D721Med (cell line): ENCODE measurements at places on chromosomes 13 and 19.

DNA sequence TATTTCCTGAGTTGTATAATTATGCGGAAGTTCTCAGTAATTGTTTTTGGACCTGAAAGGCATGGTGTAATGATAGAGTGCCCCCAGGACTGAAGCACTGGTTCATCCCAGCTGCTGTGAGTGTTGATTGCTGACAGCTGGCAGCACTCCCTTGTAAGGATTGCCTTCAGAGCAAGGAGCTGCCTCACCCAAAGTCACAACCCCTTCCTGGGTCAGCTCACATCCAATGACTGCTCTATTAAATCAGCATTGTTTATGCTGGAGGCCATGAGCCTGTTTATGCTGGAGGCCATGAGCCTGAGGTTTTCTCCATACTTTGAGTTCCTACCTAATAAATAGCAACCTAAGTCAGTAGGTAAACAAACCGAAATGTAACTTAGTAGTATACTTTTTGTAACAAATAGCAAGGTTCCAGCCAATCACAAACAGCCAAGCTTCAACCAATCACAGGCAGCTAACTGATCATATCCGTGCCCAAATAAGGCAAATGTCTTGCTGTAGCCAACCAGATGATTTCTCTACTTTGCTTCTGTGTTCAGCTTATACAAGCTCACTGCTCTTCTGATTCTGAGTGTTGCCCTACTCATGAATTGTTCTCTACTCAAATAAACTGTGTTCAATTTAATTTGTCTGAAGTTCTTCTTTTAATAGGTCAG is 11.7 kb upstream of the SPACA6 start:
- DNase-seq: no peak

DNA sequence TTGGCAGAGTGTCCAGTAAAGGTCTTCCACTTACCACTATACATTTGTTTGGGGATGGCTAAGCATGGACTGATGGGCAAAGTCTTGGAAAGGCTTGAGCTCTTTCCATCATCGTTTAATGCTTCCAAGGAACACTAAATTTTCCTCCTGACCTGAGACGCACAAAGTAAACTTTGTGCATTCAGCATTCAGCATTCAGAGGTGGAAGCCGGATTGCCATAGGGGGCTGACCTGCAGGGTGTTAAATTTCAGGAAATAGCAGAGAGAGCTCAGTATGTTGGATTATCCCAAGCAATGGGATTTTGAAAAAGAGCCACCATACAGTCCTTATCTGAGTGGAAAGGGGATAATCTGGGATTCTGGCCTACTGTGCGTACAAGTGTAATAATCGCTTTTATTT is 14.0 kb downstream of the ZNF552 start:
- DNase-seq: no peak

DNA sequence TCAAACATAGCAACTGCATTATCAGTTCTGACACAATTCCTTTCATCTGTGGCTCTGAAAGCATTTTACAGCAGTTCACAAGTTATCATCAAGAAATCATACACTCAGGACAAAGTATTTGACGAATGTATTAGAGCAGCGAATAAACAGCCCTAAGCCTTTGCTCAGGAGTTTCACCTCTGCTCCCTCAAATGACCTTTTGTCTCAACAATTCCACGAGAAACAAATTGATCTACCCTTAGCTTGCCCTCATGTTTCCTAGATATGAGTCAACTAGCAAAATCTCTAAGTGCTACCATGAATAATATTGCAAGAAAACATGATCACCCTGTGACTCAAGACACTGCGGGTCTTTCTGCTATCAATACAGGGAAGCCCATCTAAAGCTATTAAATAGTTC is 396.1 kb downstream of the EFNB2 start:
- DNase-seq: no peak

DNA sequence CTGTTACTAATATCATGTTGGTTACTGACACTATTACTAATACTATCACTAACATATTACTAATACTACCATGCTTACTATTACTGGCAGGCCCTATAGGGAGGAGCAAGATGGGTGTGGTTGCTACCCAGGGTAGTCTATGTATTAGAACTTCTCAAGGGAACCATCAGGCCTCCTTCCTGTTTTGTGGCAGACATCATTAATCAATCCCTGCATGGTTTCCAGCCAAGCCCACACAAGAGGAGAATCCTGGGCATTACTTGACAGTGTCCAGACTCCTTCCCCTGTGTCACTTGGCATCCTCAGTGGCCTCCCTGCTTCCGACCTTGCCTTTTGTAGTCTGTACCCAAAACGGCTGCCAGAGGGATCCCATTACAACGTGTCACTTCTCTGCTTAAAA is 8.9 kb downstream of the HAS1 start:
- DNase-seq: no peak

GRCh38 chr13:34207872-34208271 is 389.9 kb downstream of the RFC3 start:
- DNase-seq: no peak

- no peak for DNase-seq
These were observed 2.2 kb downstream of the JOSD2 start for GRCh38 chr19:50508843-50509190.

- DNase-seq: no peak
These were observed 23.2 kb downstream of the RFX2 start for GRCh38 chr19:6087074-6087571.

DNA sequence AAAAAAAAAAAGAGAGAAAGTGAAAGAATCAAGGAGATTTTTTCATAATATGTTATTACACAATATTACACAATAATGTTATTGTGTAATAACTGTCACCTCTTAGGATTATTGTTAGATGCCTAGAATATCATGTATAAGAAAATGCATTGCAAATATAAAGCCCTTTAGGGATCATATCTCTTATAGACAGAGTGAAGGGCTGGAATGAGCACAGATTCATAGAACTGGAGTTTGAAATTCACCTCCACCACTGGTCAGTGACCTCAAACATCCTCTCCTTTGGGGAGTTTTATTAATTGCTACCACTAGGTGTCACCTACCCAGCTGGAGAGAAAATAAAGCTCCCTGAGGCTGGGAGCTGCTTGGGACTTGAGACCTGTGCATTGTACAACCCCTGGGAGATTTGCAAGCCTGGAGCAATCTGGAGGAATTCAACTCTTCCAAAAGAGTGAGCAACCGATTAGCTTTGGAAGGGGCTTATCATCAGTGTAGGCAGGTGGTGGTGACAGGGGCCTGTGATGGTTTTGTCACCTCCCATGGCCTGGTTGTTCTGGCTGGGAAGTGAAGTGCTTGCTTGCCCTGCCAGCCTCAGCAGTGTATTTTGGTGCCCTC is 30.3 kb upstream of the FRY start:
- DNase-seq: no peak

DNA sequence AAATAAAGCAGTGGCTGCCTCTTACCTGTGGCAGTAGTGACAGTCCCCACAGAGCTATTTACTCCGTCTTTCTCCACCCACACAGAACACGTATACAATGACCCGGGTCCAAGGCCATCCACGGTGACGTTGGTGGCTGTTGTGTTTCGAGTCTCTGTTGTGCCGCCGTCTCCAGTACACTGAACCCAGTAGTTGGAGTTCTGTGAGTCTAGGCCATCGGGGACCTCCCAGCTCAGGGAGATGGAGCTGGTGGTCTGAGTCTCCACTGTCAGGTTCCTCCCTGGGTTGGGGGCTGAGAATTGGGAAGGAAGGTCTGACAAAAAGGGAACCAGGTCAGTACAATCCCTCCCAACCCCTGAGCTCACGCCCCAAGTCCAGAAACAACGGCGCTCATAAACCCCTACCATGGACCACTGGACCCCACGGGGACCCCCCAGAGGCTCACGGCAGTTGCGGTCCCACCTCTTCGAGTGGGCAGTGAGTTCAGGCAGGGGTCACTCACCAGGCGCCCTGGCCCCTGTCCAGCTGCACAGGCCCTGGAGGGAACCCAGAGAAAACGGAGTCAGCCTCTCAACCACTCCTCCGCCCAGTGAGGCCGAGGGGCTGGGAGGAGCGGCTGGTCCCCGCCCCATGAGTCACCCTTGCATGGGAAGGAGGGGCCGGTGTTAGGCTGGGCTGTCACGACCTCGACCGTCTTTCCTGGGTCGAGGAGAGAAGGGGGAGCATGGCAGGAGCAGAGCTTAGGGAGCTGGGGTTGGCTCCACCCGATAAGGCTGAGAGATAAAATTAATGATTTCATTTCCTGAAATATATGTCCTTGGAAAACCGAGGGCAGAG is 2.4 kb downstream of the PTPRH start:
- no peak for DNase-seq

DNA sequence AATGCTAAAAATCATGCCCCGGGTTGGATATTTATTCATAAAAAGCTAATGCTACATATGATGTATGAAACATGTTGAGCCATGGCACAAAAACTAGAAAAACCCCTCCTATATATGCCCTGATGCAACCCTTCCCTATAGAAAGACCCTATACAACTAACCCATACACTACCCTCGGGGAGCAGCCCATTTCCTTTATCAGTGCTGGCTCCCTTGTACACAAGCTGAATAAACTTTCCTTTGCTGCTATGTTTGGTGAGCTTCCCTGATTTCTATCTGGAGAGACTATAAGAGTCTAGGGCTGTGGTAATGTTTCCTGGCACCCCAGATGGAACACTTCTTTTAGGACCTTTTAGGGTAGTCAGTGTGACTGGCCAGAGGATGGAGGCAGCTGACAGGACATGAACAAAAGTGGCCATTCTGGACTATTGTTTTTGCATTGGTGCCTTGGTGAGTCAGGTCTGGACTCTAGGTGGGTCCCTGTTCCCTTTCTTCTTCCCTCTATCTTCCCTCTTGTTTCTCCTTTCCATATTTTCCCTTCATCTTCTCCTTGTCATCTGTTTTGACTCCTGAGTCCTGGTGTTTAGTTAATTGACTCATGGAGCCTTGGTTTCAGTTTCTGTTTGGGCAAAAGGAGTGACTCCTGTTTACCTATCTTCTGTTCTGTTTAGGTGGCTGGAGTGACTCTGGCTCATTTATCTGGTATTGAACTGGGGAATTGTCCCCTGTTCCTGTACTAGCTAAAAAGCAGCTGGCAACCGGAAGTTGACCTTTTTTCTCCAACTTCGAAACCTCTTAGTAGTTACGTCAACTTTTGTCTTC is 1321.8 kb upstream of the PCDH9 start:
- no peak for DNase-seq

DNA sequence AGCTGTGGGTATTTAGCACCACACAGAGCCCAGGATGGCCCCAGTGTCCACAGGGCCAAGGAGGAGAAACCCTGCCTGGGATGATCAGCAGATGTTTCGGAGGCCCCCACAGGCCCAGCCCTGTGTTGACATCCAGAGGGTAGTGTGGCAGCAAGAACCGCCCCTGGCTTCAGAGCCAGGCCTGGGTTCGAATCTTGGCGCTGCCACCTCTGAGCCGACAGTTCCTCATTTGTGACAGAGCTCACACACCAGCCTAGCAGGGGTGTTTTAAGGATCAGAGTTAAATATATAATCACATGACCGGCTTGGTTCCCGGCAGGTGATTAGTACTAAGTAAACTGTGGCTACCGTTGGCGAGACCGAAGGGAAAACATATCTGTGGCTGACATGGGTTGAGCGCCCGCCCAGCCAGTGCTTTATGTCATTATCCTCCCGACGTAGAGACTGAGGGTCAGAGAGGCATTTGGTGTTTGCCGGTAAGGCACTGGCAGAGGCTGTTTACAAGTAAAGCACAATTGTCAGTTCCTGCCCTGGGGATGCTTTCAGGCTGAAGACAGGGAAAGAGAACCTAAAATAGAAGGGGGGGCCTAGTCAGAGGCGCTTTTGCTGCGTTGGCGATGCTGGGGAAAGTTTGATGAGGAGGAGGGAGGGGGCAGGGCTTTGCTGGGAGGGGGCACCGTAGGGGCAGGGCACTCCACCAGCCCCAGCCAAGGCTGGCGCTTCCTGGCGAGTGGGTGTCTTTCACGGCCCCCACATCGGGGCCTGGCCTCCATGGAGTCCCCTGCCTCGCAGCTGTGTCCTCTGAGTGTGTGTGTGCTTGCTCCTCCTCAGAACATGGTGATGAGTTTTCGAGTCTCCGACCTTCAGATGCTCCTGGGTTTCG is 4.8 kb downstream of the PIAS4 start:
- peak; percentile 25 for DNase-seq

DNA sequence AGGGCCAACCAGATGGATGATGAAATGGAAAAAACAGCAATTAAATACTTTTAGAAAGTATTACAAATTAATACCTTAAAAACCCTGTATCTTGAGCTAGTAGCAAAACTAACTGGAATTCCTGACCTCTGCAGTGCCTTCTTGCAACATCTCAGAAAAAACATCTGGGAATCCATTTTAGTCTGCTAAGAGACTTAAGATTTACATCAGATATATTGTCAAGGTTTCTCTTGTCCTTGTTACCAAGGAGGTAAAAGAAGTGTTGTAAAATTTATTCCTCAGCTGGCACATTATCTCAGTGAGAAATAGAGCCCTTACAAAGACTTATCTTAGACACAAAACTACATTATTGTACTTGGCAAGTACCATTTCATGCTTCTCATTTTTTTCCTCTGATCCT is 18.5 kb downstream of the KCNRG start:
- no peak for DNase-seq

DNA sequence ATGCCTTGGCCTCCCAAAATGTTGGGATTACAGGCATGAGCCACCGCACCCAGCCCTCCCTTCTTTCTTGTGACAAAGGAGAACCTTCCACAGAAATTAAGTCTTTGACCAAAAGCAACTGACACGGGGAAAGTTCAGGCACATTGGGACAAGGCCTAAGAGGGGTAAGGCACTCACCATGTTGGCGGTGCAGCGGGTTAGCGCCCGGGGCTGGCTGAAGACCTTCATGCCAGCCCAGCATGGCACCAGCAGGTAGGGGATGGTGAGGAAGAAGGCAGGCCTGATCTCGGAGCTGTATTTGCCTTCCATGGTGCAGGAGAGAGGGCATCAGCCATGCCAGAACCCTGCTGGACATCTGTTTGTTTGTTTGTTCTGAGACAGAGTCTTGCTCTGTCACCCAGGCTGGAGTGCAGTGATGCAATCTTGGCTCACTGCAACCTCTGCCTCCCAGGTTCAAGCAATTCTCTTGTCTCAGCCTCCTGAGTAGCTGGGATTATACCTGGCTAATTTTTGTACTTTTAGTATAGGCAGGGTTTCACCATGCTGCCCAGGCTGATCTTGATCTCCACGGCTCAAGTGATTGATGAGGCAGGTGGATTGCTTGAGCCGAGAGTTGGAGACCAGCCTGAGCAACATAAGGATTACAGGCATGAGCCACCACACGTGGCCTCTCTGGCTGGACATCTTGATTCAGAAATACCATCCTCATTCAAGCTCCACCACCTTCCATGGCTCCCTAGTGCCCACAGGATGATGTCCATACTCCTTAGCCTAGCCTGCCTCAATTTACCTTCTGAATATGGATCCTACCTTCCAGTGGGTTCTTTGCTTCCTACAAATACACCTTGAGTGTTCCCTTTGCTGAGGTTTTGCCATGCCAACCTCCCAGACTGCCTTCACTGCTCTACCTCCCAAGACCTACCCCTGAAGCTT is 4.4 kb downstream of the TM6SF2 start:
- DNase-seq: no peak

DNA sequence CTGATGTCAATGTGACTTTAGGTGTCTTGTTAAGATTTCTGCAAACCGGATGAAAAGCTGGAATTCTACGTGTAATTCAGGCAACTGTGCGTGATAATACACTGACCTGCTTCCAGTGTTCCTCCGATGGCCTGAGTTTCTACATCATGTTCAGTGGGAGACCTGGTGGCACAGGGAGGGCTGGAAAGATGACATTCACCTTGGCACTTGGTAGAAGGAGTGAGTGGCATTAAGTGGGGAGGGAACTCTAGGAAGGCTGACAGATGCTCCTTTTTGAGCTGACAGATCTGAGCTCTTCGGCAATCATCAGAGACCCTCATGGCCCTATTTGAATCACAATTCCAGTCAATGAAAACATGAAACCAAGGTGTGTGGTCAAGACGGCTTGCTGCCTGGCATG is 4.0 kb downstream of the CACNA1A start:
- DNase-seq: no peak

- DNase-seq: no peak
These were observed 2.0 kb downstream of the PLAUR start for GRCh38 chr19:43667876-43668405.
